ENCODE measurements at places on chromosomes 7 and 10.

GRCh38 chr10:71399946-71400345, 3.2 kb downstream of the CDH23 start:
- no peak for DNase-seq

- peak; percentile 80 for DNase-seq
Measured at GRCh38 chr7:104137971-104138370, 69.8 kb downstream of the ORC5 start.

DNA sequence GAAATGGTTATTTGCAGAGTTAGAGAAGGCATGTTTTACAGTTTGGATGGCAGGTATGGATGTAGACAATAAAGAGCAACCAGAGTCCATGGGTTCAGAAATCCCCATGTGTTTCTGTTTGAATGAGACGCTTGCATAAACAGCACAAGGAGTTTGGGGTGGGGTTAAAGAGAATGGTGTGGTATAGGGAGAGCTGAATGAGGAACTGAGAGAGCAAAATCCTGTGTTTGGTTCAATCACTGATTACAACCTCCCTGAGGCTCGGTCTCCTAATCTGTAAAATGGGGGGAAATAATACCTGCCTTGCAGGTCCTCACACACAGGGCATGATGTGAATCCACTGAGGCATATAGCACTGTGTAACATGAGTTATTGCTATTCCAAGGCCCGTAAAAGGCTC, 23.7 kb downstream of the CAV1 start:
- DNase-seq: no peak

GRCh38 chr10:82722273-82722672, 847.3 kb downstream of the NRG3 start:
- no peak for DNase-seq

DNA sequence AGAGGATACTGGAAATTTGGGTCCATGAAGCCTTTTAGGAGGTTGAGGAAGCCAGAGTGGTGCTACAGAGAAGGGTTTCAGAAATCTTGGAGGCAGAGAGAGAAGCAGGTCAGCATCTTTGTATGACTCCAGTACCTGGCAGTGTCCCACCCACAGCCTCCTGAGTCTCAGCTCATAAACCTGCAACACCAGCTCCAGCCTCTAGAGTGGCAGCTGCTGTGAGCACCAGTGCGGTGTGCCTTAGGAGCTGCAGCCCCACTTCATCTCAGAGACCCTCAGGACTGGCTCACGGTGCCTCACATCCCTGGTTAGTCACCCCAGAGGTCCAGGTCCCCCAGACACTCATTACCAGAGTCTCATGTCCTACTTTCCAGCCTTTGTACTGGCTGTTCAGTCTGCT, 84.8 kb upstream of the PRKAR2B start:
- DNase-seq: no peak

DNA sequence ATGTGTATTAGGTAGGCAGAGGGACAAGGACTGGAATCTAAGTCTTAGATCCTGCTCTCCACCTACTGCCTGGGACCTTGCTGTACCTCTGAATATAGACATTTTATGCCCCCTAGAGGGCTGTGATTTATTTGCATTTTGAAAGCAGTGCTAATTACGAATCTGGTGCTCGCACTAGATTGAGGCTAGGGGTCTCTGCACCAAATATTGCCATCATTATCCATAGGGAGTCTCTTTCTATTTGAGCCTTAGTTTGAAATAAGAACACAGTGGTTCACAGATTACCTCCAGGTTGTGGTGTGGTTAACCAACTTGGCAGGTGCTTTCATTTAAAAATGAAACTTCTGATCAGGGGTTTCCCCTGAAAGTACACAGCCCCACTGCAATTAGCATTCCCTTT, 41.8 kb downstream of the CNNM1 start:
- peak; percentile 28 for DNase-seq

GRCh38 chr10:6215683-6216484, 13.2 kb downstream of the PFKFB3 start:
- DNase-seq: no peak

DNA sequence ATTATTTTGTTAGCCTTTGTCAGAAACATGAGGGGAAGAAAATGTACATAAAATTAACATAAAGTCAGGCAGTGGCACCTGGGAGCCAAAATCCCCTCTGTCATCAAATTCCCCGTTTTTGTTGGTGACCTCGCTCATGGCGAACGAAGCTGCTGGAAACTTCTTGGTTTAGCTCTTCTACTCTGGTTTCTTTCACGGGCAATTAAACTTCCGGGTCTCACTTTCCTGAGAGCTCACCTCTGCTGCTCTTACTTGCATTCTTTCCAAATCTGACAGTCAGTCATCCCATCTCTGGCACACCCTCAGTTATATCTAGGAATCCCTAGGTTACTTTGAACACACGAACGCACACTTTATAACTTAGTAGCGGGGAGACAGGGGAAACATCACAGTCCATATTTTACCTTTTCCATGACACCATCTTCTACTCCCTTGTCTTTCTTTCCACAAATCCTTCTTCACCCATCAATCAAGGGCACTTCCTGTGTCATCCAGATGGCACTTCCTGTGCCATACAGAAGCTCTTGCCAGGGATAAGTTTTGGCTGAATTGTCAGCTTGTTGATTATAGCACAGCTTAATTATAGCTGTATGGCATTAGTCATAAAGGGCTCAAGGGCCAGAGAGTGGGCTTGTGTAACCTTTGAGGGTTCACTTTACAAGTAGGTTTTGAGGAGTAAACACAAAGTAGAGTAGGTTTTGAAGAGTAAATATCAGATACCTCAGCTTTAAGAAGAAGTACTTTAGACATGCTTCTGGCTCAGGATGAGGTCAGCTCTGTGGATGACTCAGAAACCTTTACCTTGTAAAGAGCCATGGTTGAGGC, 105.1 kb downstream of the GATA3 start:
- no peak for DNase-seq
